Left ventricle myocardium inferior (tissue), 1 donor: ENCODE measurements at places on chromosomes 6 and 20. TPM values are rescaled to one million over a fixed set of nuclear protein-coding genes. Genes with fewer than 3 reads are reported as not detected.

CCND3 gene
- 44.5 TPM for total RNA-seq

HECA gene
- 46.0 TPM for total RNA-seq

MYLK2 gene
- total RNA-seq, result 0.25 TPM

DNA sequence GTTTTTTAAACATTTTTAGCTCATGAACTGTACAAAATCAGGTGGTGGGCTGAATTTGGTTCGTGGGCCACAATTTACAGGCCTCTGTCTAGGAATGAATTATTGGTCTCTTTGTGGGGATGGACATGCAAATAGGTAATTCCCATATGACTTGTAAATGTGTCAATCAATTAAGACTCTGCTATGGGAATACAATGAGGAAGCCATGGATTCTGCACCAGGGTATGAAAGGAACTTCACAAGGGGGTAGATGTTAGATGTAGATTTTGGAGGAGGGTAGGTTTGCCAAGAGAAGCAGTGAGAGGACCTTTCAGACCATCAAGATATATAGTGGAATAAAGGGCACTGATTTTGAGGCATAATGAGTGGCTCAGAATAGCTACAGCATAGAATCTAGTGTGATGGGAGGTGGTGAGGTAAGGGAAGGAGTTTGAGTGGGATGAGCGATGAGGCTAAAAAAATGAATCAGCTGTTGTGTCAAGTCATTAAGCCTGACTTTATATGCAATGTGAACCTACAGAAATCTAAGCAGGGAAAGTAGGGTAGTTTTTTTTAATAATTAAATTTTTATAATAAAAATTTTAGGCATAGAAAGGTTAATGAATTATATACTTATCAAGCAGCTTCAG is 32.6 kb upstream of the RNF182 start:
- DNase-seq, result no peak

- DNase-seq, result no peak
Observed at GRCh38 chr6:119760046-119760445, 410.5 kb upstream of the MAN1A1 start.
